ENCODE measurements at places on chromosomes 12 and 14.

- no peak for ATAC-seq
These were observed 3.8 kb upstream of the EMP1 start for GRCh38 chr12:13192719-13193118.

- ATAC-seq = no peak
These were observed 15.0 kb downstream of the FNTB start for GRCh38 chr14:65001723-65002122.

DNA sequence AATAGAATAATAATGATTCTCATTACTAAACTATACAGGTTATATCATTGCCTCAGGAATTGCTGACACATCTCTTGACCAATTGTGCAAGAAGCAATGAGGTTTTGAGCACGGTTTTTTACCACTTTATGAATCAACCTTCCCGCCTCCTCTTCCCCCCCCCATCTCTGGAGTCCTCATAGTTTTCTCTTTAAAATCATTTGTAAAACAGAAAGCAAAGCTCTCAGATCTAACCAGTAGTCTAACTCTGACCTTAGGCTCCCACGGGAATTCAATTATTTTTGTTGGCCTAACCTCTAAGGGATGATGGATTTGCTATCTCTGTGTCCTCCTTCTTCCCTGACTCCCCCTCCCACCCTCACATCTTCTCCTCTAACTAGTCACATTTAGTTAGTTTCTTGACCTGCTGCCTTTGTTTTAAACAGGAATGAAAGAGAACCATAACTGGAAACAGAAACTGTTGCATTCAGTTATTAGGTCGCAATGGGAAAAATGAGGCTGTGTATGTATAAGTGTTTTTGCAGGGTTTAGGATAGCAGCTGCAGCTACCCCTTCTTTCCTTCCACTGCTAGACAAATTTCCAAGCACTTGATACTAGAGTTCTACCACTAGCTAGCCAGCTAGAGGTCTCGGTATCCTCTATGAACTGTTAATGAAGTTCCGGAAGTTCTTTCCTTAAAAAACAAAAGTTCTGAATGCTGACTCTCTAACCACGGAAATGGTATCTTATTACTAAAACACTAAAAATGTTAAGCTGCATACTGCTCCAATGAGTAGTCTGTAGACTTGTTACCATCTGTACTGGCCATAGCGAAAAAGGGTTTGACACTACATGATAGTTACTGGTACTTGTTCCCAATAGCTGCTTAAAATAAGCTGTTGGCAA, 65.4 kb downstream of the TAOK3 start:
- ATAC-seq = peak; percentile 67

- ATAC-seq = no peak
These were observed 72.8 kb downstream of the TNFAIP2 start for GRCh38 chr14:103195828-103196615.

GRCh38 chr12:83818881-83819280, 1093.7 kb downstream of the SLC6A15 start:
- peak; percentile 90 for ATAC-seq

DNA sequence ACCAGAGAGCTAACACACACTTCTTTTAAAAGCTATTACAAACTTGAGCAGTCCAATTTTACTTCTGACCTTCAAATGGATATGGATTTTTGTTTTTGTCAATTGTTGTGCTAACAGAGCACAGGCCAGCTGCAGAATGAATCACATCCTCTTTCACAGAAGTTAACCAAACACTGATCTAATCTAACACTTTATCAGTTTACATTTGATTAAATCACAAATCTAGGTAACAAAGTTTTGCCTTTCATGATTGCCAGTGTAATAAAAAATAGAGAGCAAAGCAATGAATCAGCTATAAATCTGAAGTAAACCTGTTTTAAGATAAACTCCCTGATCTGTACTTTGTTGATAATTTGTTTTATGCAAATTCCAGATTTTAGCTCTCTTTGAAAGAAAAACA, 273.1 kb upstream of the RGS6 start:
- ATAC-seq = no peak

DNA sequence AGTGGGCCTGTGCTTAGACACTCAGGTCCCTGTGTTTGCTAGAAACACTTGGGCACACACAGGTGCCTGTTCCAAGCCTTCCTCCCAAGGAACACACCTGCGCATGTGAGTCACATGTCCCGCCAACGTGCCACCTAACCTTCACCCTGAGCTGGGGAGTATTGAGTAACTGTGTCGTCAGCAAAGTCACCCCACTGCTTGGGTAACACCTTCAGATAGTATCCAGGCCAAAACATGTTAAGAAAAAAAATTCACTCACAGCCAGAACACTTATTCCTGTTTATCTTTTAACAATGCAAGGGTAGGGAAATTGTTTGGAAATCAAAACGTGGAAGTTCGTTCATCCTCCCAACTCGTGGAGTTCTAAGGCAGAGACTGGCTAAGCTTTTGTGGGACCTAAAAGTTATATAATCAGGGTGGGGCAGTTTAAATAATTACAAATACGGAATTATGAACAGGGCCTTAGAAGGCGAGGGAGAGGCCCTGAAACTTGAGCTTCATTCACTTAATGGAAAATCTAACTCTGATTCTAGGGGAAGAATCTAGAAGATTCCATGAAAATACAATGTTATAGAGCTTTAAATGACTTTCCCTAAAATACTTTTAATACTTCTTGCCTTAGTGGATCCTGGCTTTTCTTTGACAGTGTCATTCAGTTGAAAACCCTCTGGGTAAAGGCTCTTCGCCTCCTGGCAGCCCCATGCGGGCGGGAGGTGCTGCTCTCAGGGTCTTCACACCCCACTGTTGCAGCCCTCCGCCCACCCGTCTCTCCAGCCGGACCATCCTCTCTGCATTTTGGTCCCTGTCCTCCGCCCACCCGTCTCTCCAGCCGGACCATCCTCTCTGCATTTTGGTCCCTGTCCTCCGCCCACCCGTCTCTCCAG, 30.3 kb upstream of the ADIPOR2 start:
- peak; percentile 83 for ATAC-seq

- no peak for ATAC-seq
These were observed at the start of gene CPNE6 for GRCh38 chr14:24071144-24071697. TSS of gene CPNE6 (plus strand) at chr14:24071562. CDS start at chr14:24072937, 1,375 bp downstream.

DNA sequence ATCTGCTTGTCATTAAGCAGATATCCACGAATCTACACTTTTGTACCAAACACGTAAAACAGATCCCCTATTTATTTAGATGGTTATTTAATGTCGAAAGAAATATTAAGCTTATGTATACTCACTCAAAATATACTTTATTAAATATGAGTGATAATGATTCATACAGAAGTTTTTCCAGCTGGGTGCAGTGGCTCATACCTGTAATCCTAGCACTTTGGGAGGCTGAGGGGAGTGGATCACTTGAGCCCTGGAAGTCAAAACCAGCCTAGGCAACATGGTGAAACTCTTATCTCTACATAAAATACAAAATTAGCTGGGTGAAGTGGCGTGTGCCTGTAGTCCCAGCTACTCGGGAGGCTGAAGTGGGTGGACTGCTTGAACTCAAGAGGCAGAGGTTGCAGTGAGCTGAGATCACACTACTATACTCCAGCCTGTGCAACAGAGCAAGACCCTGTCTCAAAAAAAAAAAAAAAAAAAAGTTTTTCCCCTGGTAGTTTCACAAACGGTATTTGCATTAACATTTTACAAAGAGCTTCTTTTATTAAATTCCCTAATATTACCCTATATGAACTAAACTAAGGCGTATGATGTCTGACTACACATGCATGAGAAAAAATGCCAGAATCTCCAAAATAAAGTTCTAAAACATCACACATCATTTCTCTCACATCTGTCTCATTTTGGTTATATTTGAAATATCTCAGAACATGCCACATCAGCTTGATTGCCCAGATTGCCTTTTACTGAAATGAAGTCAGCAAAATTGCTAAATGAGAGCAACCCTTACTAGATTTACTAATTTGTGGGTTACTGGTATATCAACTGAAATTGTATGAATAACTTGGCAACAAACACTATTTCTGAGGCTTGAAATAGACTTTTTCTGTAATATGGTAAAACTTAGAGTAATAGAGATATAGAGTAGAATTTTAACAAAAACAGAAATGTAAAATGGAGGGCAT, 74.9 kb downstream of the PAWR start:
- ATAC-seq = peak; percentile 56

- ATAC-seq = no peak
These were observed 41.2 kb downstream of the SLC39A9 start for GRCh38 chr14:69439521-69440270.

DNA sequence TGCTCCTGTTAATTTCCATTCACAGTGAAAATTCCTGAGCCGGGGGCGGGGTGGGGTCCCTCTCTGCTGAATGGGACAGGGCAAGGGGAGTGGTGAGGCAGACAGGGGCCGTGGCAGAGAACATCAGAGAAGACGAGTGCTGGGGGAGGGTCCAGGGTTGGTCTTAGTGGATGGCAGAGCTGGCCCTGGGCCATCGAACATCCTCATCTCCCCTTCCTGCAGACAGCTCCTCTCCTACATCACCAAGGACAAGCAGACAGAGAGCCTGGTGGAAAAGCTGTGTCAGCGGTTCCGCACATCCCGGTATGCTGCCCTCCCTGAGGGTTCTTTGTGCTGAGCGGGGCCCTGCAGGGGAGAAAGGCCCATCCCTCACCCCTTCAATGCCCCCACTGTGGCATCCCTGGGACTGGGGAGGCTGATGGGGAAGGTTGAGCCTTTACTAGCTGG, 5.0 kb upstream of the GAPDH start:
- ATAC-seq = no peak

- ATAC-seq = no peak
These were observed 37.6 kb downstream of the ATG14 start for GRCh38 chr14:55373784-55374705.

- ATAC-seq = no peak
These were observed 29.4 kb upstream of the PLD4 start for GRCh38 chr14:104895207-104895785.

GRCh38 chr12:19080918-19081317, 48.6 kb upstream of the PLEKHA5 start:
- no peak for ATAC-seq

GRCh38 chr12:25264114-25264513, 13.4 kb upstream of the KRAS start:
- ATAC-seq = no peak

DNA sequence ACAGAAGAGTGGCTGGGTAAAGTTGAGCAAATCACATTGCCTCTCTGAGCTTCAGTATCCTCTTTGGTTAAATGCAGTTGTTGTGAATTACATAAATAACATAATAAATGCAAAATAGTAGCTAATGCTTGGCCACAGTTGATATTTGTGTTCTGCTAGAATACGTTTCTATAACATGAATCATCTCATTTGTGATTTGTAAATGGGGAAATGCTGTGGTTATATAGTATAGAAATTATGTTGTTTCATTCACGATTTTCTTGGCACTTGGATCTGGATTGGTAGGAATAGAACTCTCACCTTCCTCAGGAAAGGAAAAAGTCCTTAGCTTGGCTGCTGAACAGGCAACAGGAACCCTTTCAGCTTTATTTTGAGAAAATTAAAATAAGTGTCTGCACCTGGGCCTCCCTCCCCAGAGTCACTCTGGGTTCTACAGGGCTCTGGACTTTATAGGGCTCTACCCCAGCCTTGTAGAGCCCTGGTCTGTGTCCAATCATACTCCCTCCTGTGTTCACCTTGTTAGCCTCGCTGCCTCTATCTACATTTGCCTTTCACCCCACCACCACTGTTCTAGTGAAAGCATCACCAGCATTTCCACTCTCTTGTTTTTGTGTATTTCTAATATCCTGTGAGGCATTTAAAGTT, 107.7 kb upstream of the BCAT1 start:
- no peak for ATAC-seq

- no peak for ATAC-seq
These were observed 79.6 kb downstream of the OTX2 start for GRCh38 chr14:56730538-56731145.

DNA sequence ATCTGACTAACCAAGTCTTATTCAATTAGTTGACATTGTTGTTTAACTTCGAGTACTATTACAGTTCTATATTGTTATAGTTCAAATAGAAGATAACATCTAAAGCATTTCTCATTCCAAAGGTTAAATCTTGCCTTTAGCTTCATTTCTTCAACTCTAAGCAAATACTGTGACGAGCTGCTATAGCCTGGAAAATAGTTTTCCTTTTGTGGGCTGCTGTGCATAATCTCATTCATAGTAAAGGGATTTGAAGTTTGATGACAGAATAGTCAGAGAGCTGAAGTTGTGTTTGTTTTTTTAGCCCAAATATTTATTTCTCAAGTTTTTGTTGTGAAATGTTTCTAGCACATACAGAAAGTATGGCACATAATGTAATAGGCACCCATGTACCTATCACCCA, 13.4 kb downstream of the PSEN1 start:
- no peak for ATAC-seq

GRCh38 chr14:74942181-74942580, 13.2 kb downstream of the PGF start:
- no peak for ATAC-seq

DNA sequence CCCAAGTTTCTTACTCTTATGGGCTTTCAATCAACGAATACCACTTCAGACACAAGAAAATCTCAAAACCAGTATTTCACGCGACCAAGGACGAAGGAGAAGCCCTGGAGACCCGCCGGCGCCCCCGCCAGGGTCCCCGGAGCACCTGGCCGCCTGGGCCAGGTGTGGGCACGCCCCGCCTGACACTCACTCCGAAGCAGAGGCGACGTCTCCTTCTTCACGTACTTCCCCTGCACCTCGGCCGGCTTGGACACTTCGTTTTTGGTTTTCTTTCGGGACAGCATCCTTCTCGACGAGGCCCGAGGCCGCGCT, 466 bp downstream of the SAV1 start:
- peak; percentile 56 for ATAC-seq

GRCh38 chr12:124740691-124741137, 123.0 kb downstream of the SCARB1 start:
- ATAC-seq = peak; percentile 33

- ATAC-seq = no peak
These were observed 27.8 kb upstream of the DLK1 start for GRCh38 chr14:100698666-100699448.

- ATAC-seq = peak; percentile 75
These were observed 10.3 kb upstream of the FERMT2 start for GRCh38 chr14:52961060-52961639.

- ATAC-seq = no peak
These were observed 55.1 kb downstream of the LRRC74A start for GRCh38 chr14:76881348-76881747.

DNA sequence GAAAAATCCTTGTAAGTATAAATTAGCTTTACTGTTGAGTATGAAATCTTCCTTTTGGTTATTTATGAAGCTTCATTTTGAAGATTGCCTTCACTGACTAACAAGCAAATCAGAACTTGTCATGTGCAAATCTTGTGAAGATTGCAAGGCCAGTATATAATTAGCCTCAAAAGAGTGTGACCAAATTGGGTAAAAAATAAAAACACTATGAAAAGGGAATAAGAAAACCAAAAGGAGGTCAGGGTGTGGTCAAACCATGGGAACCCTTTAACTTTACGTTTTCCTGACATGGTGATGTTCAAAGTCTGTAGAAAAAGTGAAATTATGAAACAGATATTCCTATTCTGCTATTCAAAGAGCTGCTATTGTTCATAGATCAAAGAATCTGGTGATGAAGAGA, 230.3 kb downstream of the BCAT1 start:
- no peak for ATAC-seq

Measured in esophagus mucosa (tissue), 1 donor.